ENCODE measurements at places on chromosomes 3 and 15.

GRCh38 chr3:164479978-164480377 is 598.3 kb downstream of the SI start:
- DNase-seq: no peak

DNA sequence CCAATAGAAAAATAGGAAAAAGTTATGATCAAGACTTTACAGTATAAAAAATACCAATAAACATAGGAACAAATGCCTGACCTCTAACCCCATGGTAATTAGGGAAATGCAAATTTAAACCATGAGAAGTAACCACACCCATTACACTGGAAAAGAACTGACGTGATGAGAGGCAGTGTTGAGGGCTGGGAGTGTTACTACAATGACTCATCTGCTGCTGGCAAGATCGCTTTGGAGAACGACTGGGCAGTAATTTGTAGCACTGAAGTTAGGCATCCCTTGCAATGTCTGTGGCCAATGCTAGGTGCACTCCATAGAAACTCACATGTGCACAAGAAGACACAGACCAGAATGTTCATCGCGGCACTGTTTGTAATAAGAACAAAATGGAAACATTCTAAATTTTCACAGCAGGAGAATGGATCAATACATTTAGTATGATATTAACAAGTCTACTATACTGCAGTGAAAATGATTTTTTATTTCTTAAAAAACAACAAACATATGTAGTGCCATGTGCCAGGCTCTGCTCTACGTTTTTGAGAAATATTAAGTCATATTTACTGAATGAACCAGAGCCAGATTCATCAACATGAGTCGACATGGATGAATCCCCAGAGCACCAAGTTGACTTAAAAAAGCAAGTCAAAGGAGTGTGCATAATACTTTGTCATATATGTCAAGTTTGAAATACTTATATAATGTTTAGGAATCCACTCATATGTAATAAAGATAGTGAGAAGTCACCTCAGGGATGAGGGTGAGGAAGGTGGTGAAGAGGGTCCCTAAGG is 37.6 kb upstream of the EPHB3 start:
- no peak for DNase-seq

- DNase-seq: no peak
These were observed 358.0 kb upstream of the CADM2 start for GRCh38 chr3:84600703-84601225.

GRCh38 chr3:112779558-112780480 is 66.8 kb downstream of the CD200R1L start:
- no peak for DNase-seq

- no peak for DNase-seq
These were observed 181.6 kb downstream of the MFSD1 start for GRCh38 chr3:158983216-158984099.

GRCh38 chr15:39641191-39641889 is 60.5 kb downstream of the THBS1 start:
- no peak for DNase-seq

GRCh38 chr3:141391991-141392316 is 23.6 kb downstream of the ZBTB38 start:
- no peak for DNase-seq

DNA sequence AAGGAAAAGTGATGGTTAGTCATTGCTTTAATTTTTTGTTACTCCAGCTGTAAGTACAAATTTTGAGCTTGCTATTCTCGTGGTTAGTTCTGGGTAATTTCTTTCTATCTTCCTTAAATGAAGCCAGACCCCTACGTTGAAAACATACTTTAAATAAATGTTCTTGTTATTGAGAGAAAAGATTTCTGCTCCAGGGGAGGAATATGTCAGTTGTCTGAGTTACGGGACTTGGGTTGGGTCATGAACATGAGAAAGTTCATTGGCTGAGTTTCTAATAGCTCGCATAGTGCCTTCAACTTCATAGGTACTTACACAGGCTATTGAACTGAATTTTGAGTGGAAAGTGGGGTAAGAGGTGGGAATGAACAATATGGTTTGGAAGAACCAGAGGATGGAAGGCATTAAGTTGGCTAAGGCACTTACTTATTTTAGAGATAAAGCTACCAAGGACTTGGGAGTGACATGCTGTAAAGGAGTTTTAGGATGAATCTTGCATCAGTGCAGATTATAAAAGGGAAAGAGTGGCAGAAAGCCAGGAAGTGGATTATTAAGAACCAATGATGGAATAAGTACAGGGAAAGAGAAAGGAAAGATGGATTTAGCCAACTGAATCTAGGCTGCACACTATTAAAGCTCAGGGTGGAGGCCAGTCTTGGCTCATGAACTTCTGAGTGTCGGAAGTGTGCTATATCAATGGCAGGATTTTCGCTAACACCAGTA is 1.4 kb downstream of the RPSA start:
- no peak for DNase-seq

GRCh38 chr15:38253351-38253781 is 730 bp downstream of the SPRED1 start:
- DNase-seq: no peak

GRCh38 chr3:9696480-9697220 is 7.0 kb upstream of the CPNE9 start:
- no peak for DNase-seq

- DNase-seq: no peak
These were observed 44.5 kb downstream of the BLM start for GRCh38 chr15:90761629-90762028.

GRCh38 chr3:44899683-44900367 is 25.4 kb downstream of the TGM4 start:
- DNase-seq: no peak

DNA sequence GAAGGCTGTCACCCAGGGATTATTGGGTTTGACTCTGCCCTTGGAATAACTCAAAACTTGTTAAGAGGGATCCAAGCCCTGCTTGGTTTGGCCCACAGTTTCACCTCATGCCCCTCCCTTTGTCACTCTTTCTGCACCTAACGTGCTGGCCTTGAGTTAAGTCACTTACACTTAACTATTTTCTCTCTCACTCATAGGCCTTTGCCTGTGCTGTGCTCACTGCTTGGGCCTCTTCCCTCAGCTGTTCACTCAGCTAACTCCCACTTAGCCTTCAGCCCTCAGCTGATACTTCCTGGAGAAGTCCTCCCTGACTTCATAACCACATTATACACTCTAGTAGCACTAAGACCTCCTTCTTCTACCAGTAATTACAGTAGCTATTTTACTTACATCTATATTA is 133.3 kb downstream of the CMSS1 start:
- no peak for DNase-seq

DNA sequence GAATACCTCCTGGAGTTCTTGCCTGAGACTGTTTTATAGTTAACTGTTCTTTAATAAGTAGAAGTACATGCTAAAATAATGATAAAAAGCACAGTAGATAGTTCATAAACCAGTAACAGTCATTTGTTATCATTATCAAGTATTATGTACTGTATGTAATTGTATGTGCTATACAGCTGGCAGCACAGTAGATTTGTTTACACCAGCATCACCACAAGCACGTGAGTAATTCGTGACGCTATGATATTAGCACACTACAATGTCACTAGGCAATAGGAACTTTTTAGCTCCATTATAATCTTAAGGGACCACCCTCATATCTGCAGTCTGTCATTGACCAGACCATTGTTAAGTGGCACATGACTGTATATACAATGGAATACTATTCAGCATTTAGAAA is 534.7 kb downstream of the FHIT start:
- no peak for DNase-seq

DNA sequence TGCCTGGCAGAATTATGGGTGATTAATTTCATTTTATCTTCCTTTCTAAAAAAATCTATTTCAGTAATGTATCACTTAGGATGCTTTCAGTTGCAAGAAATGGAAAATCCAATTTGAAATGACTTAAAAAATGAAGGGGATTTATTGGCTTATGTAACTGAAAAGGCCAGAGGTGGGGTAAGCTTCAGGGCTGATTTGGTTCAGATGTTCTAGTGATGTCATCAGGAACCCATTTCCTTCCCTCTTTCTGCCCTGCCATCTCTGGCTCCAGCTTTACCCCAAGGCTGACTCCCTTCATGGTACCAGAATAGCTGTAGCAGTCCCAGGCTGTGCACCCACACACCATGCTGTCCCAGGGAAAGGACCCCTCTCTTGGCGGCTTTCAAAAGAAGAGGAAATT is 18.5 kb upstream of the REC114 start:
- no peak for DNase-seq

DNA sequence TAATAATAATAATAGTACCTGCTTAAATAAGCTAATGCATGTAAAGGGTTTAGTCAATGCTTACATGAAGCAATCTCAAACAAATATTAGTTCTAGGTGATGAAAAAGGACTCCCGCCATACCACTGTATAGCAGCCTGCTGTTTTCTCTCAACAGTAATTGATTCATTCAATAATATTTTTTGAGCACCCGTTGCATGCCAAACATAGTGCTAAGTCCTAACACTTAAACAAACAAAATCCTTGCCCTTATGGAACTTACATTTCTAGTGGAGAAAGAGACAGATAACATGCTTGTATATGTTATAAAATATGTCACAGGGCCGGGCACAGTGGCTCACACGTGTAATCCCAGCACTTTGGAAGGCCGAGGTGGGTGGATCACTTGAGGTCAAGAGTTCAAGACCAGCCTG is 61.2 kb upstream of the FLNB start:
- no peak for DNase-seq

GRCh38 chr3:147397155-147397874 is 9.0 kb downstream of the ZIC4 start:
- DNase-seq: no peak

DNA sequence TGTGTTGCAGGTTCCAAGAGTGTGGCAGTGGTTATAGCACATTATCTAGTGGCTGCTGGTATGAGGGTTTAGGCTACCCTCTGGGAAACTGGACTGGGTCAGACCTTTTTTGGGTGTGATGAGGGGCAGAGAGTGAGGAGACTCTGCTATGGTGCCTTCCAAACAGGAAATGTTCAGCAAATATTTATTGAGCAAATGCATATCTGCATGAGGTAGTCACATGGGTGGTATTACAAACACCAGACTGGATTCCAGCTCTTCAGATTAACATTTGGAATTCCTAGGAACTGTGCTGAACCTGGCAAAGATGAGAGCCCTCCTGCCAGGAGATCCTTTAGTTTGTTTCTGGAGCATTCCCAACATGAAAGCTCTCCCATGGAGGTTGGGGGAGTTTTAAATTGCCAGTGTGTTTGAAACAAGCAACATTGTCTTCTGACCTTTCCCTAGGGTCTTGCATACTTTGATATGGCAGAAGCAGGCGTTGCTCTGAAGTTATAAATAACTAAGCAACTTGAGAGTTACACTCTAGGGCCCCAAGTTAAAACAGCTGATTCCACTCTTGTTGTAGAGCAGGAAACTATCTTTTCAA is 341.2 kb upstream of the C2CD4B start:
- peak; percentile 27 for DNase-seq

GRCh38 chr3:137845666-137846065 is 81.6 kb downstream of the SOX14 start:
- DNase-seq: no peak

DNA sequence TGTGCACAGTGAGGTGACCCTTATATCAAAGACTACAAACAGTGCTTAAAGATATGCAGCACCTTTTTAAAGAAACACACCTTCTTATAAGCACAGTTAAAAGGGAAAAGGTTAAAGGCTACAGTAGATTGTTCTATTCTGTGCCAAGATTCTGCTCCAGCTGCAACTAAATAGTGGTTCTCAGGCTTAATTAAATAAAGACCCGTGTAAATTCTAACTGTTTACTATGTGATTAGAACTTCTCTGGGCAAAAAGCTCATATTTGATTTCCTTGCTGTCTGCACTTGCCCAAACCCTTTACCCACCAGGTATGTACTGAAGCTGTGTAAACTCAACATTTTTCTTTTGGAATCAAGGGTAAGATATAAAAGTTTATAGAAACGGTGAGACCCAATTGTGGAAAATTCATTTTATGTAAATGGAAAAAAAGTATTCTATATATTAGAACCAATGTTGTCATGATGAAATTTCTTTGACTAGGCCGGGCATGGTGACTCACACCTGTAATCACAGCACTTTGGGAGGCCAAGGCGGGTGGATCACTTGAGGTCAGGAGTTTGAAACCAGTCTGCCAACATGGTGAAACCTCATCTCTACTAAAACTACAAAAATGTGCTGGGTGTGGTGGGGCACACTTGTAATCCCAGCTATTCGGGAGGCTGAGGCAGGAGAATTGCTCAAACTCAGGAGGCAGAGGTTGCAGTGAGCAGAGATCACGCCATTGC is 230.6 kb downstream of the MECOM start:
- DNase-seq: no peak

DNA sequence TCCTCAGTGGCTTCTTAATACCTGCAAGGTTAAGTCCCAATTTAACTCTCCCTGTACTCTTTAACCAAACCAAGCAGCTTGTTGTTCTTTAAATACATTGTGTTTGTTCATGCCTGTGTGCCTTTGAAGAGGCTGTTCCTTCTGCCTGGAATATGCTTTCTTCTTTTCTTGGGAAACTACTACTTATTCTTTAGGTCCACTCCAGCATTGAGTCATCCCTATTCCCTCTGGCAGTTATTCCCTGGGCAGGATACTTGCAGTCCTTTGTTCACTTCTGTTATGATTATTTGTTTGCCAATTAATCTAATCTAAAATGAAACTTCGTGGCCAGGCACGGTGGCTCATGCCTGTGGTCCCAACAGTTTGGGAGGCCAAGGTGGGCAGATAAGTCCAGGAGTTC is 139.3 kb downstream of the ZNF609 start:
- DNase-seq: no peak

DNA sequence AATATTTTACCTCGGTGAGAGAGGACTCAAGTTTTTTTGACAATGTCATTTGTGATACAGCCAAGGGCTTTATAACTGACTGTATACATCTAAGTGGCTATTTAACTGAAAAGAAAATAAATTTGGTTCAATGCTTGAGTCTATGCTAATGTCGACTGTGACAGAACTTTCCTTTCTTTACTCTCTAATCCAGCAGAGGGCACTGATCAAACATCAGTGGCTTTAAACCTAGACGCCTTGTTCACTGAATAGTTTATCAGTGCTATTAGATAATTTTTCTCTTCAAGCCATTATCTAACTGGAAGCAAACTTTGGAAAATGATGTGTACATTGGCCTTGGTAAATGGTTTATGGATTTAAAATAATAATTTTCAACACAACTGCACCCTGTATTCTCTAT is 285.1 kb downstream of the CHL1 start:
- DNase-seq: no peak

GRCh38 chr3:54515441-54516213 is 393.3 kb downstream of the CACNA2D3 start:
- no peak for DNase-seq

GRCh38 chr3:33099109-33099645 is 2.2 kb upstream of the GLB1 start:
- no peak for DNase-seq

All from mucosa of gallbladder (tissue), 1 donor.